ENCODE measurements at places on chromosomes 2 and 18.

DNA sequence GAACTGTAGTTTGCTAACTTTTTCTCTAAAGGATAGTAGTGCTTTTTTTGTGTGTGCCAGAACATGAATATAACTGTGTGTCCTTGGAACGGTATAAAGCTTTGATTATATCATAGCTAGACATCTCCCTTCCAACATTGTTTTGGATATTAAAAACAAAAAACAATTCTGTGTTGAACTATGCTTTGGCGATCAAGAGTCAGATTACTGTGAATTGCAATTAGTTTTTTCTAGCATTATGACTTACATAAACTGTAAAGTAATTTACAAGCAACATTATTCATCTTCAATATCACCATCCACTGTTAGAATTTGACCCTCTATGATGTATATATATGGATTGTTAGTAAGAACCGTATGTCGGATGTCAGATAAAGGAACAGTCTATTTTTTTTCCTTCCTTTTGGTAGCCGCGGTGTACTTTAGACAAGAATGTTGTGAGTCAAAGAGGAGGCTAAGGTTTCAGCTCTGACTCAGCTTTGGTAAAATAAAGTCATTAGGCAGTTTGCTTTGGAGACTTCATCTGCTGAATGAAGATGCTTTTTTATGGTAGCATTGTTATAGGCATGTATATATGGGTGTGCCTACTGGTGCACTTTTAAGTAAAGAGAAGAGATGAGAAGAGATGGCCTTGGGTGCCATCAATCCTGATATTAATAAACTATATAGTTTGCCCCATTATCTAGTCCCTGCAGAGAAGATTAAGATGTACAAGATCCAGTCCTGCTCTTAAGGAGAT is 76.4 kb downstream of the LTBP1 start:
- DNase-seq = no peak

DNA sequence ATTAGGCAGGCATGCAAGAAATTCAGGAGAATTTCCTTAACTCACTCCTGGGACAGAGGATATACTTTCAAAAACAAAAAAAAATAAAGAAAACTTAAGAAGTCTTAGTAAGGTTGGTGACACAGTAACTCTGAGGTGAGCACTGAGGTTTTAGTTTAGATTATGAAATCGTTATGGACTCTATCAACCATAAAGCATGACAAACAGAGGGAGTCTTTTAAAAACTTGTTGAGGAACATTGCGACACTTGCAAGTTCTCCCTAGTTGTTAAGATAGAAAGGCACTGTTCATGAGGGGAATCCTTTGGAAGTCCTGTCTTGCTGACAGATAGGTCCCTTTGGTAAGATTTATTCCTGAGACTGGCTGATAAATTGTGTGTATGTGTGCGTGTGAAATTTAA is 194.3 kb upstream of the ERBB4 start:
- DNase-seq = no peak

GRCh38 chr2:173884025-173884802 is 81.0 kb downstream of the SP3 start:
- peak; percentile 41 for DNase-seq

- DNase-seq = no peak
These were observed 656 bp downstream of the TBC1D8 start for GRCh38 chr2:101150306-101151145.

DNA sequence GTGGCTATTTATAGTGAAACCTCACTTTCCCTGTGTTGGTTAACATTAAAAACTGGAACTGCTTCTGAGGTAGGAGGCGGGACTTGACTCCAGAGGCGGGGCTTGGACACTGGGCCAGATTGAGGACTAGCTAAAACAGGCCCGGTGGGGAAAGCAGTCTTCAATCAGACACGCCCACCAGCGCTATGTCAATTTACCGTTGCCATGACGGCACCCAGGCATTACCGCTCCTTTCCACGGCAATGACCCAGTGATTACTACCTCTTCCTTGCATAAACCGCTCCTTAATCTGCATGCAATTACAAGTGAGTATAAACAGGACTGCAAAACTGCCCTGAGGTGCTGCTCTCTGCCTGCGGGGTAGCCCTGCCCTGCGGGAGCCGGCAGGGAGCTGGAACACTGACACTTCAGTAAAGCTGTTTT is 35.3 kb downstream of the LRRFIP1 start:
- peak; percentile 60 for DNase-seq

GRCh38 chr2:231259104-231259503 is 60.7 kb downstream of the ARMC9 start:
- DNase-seq = peak; percentile 21

GRCh38 chr2:127479219-127479825 is 47.0 kb downstream of the IWS1 start:
- DNase-seq = peak; percentile 50

GRCh38 chr2:123438675-123439074 is 586.4 kb upstream of the CNTNAP5 start:
- no peak for DNase-seq

GRCh38 chr2:63790491-63790890 is 51.2 kb upstream of the UGP2 start:
- DNase-seq = no peak

DNA sequence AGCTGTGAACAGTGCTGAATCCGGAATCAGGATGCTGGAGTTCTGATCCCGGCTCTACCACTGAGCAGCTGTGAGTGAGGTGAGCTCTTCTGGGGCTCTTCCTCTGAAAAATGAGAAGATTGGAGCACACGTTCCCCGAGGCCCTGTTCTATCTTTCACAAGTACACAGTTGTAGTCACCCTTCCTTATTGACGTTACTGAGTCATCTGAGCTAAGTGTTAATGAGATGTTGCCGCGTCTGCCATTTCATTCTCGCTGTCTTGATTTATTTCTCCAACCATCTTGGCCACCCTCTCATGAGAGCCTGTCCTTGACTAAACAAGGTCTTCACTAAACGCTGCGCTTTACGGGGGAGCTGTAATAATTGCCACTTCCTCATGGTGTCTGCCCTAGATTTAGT is 31.9 kb upstream of the EFR3B start:
- DNase-seq = no peak

- DNase-seq = peak; percentile 71
These were observed 100.1 kb downstream of the CRACDL start for GRCh38 chr2:98835831-98836385.

GRCh38 chr2:221262651-221263050 is 309.5 kb downstream of the EPHA4 start:
- no peak for DNase-seq

- DNase-seq = no peak
These were observed 21.8 kb downstream of the TNFAIP6 start for GRCh38 chr2:151379169-151379568.

GRCh38 chr18:21277578-21277977 is 35.5 kb downstream of the GREB1L start:
- DNase-seq = no peak

- DNase-seq = no peak
These were observed 870.2 kb downstream of the CBLN2 start for GRCh38 chr18:71673954-71674353.

- DNase-seq = no peak
These were observed 61.0 kb downstream of the GRB14 start for GRCh38 chr2:164560181-164560792.

DNA sequence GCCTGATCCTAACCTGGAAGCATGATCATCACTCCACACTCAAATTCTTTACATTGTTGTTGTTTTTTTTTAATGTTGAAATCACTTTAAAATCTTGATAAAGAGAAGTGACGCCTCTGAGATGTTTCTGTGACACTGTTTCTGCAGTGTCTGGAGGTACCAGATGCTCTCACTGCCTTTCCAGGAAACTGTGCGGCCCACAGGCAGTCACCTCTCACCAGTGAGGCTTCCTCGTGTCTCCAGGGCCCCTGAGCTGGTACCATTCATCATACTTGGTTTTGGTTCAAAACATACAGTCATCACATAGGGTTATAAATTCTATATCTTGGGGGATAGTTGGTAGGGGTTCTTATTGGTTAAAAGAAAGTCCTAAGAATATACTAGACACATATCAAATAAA is 10.1 kb upstream of the ID2 start:
- DNase-seq = no peak

- no peak for DNase-seq
These were observed 263.2 kb upstream of the RASGRP3 start for GRCh38 chr2:33213244-33213643.

DNA sequence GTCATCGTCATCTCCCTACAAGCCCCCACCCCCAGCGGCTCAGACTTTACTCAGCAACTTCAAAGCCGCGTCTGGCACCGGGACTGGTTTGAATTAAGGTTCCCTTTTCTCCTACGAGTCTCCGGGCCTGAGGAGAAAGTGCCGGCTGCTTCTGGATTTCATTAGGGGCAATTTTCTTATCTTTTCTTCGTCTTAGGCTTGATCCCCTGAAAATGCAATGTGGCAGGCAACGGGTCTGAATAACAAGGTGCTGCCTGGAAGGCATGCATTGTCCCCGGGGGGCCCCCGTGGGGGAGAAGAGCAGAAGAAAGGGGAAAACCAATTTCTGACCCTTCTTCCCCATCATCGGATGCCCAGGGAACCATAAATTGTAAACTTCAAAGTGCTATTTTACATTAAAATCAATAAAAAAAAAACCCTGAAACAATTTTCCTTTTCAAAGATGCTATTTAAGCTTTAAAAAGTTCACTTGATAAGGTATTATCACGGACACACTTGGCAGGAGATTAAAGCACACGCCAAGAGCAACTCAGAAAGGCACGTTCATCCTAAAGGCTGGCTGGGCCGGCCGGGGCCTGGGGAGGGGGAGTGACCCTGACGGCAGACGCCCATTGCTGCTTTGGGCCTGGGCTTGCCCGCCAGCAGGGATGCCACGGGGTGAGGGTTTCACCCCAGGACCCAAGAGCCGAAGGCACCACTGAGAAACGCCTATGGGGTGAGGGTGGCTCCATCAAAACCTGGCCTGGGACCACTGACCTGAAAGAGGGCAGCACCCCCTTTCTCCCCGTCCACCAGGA is 230.4 kb downstream of the TWIST2 start:
- no peak for DNase-seq

DNA sequence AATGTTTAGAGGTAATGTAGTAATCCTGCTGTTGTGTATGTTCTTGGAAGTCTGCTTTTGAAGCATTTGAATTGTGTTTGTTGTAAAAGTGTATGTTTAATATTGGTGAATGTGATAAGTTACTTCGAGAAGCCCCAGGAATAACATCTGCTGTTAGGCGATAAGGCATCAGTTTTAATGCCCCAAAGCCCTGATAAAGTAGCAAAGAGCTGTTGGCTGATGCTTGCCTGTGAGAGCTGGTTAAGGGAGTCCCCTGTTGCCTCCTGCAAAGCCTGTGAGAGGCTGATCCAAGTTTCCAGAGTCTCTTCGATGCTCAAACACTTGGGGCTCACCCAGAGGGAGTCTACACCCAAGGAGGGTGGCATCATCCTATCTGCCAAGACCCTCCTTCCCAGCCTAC is 110.3 kb downstream of the RNF152 start:
- DNase-seq = no peak

- no peak for DNase-seq
These were observed 164.5 kb downstream of the LPIN1 start for GRCh38 chr2:11910971-11911370.

DNA sequence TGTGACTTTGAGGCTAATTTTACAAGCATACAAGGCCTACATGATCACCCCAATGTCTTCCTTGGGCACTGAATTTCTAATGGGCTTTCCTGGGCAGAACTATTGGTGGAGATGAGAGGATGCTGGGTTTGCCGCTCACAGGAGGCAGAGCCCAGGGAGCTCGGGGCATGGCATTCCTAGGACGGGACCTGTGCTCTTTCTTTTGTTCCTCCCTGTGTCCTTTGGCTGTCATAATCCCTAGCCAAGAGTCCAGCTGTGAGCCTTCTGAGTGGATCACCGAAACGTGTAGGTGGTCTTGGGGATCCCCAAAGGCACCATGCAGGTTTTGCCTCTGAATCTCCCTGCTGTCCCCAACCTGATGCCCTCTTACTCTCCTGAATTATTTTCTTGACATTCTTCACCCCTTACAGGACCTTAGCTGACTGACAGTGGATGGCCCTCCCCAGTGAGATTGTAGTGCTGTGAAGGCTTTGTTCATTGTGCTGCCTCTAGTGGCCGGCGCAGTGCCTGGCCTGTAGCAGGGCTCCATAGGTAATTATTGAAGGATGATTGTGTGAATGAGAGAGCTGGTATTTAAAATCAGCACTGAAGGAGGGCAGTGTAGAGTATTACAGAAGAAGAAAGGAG is 221.9 kb downstream of the ZNF407 start:
- DNase-seq = no peak

- no peak for DNase-seq
These were observed 163.2 kb upstream of the CAVIN2 start for GRCh38 chr2:192010073-192010472.

DNA sequence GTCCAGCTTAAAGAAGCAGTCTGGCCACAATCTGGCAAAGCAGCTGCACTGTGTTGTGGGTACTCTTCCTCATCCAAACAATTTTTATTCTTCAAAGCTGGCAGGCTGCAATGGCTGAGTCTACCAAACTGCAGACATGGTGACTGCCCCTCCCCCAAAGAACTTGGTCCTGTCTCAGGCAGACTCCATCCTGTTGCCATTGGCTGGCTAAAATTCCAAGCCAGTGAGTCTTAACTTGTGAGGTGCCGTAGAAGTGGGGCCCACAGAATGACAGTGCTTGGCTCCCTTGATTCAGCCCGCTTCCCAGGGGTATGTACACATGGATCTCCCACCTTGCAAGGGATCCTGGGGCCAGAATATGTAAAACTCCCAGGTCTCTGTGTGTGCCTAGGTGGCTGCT is 14.5 kb upstream of the NXPH2 start:
- DNase-seq = no peak

- no peak for DNase-seq
These were observed 12.2 kb upstream of the COL5A2 start for GRCh38 chr2:189191766-189192165.

DNA sequence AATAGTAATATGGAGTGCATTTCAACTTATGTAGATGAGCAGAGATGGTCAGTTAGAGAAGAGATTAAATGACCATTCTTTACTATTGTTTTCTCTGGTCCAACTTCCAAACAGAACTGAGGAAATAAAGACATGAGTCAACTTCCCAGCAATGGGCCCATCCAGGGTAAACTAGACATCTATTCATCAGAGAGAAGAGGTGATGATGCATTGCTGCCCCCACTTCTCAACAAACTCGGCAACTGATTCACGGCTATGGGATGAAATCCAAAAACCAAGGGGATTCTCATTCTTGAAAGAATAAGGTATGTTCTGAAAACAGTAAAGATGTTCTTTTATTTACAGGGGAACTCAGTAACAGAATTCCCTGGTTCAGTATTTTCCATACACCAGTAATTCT is 190.7 kb downstream of the RDH14 start:
- DNase-seq = no peak

DNA sequence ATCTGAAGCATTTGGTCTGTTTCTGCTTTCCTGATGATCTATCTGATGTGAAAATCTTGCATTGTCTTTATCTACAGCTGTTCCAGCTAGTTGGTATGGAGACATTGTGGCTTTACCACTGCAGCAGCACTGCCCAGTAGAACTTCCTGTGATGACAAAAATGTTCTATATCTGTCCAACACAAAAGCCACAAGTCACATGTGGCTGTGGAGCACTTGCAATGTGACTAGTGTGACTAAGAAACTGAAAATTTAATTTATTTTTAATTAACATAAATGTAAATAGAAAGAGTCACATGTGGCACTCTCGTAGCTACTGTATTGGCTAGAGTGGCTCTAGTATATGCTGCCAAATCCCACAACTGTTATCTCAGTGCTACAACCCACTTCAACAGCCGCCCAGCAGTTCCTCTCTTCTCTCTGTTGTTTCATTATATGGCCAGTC is 425.7 kb downstream of the SETBP1 start:
- peak; percentile 49 for DNase-seq

Measured in CD4-positive, alpha-beta T cell treated with Interleukin-12 subunit alpha and Interleukin-12 subunit beta, for 1 hour (primary cell).